Activated T-cell treated with anti-CD3 and anti-CD28 coated beads for 24 hours (primary cell): ENCODE measurements at places on chromosomes 4 and X.

GRCh38 chr4:144687466-144687865 is 41.5 kb downstream of the HHIP start:
- DNase-seq: no peak

DNA sequence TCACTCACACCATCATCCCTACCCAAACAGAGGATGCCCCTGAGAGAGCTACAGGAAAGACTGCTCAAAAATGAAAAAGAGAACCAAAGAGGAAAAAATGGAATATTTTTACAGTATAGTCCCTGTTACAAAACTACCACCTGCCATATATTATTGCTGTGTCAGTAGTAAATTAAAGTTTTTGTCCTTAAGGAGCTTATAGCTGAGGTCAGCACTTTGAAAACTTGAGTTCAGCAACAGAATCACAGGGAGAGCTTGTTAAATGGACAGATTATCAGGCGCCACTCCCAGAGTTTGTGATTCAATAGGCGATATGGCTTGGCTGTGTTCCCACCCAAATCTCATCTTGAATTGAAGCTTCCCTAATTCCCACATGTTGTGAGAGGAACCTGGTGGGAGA is 71.9 kb upstream of the FAM9A start:
- no peak for DNase-seq

- no peak for DNase-seq
These were observed 193.3 kb upstream of the FAM9B start for GRCh38 chrX:9227276-9227675.

- DNase-seq: no peak
These were observed 1132.2 kb downstream of the FAT4 start for GRCh38 chr4:126446917-126447316.

DNA sequence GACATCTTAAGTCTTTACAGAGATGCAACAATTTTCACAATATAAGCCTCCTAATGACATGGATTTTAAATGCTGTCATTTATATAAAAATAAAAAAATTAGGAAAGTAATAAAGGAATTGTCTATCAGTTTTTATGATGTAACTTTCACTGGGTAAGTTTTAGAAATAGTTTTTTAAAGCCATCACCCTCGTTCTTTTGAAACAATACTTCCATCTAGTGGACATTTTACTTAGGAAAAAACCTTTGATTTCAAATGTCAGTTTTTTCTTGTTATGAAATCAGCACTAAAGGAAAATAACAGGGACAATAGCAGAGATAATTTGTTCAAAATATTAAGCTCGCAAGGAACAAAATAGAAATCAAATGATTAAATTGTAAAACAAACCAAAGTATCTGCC is 24.3 kb upstream of the NDNF start:
- no peak for DNase-seq

DNA sequence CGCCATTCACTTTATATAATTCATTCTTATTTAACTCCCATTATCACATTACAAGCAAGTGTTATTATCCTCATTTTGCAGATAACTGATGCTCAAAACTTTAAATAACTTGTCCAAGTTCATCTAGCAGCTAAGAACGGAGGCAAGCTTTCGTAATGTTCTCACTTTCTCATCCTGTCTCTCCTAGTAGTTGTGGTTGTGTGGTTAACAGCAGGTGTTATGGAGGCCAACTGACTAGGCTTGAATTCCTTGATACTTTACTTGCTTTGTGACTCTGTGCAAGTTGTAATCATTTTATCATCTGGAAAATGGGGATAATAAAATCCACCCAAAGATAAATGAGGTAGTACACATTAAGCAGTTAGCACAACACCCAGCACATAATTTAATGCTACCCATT is 109.9 kb upstream of the PTPN13 start:
- DNase-seq: no peak

- no peak for DNase-seq
These were observed 114.3 kb upstream of the CPEB2 start for GRCh38 chr4:14887842-14888433.

- peak; percentile 7 for DNase-seq
These were observed 600 bp downstream of the BEX4 start for GRCh38 chrX:103215425-103215991.

- no peak for DNase-seq
These were observed 155.0 kb downstream of the SLC7A11 start for GRCh38 chr4:138087066-138087719.

DNA sequence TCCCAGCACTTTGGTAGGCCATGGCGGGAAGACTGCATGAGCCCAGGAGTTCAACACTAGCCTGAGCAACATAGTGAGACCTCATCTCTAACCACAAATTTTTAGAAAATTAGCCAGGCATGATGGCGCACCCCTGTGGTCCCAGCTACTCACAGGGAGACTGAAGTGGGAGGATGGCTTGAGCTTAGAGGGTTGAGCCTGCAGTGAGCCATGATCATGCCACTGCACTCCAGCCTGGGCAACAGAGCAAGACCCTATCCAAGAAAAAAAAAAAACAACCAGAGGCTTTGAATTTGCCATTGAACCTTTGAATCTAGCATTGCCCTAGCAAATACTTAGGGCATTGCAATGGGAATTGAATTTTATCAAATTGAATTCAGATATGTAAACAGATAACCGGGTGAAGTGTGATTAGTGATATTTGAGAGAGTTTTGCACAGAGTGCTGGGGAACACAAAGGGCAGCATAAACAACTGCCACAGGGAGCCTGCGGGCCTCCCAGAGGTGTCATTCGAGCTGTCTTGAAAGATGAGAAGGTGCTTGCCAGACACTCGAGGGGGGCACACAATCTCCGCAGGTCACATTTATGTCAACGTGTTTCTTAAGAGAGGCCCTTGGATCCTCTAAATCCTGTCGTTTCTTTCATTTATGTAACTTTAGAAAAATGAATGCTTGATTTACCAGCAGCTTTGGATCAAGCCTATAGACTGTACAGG is 200.3 kb downstream of the AASDH start:
- DNase-seq: no peak

DNA sequence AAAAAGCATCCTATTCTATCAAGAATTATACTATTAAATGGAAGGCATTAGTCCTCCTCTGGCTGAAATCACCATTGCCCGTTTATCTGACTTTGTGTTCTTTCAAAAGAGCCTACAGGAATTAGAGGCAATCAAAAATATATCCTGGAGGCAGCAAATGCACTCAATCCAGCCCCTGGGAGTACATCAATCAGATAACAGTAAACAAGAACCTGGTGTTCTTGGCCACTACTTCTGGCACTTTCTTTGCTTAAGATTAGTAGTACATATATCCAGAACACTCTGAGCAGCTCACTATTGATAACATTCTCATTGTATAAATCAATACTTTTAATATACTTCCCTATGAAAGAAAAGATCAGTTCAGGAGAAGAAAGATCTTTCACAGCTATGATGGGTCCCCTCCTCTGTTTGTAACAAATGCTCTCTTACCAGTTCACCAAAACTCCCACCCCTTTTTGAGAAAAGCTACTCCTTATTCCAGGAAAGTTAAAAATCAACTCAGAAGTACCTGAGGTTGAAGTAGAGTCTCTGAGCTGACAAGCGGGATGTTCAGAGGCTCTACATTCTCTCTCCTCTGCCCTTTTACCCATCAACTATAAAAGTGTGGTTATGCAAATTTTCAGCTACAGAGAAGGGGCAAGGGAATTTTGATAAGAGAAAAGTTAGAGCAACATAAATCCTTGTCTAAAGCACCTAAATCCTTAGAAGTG is 176.0 kb downstream of the COX18 start:
- DNase-seq: no peak

- no peak for DNase-seq
These were observed 170.5 kb downstream of the CDS1 start for GRCh38 chr4:84753321-84753972.

- DNase-seq: no peak
These were observed 313.1 kb upstream of the TACR3 start for GRCh38 chr4:104032896-104033295.

GRCh38 chrX:129525162-129525561 is 1.9 kb upstream of the SMARCA1 start:
- DNase-seq: no peak

DNA sequence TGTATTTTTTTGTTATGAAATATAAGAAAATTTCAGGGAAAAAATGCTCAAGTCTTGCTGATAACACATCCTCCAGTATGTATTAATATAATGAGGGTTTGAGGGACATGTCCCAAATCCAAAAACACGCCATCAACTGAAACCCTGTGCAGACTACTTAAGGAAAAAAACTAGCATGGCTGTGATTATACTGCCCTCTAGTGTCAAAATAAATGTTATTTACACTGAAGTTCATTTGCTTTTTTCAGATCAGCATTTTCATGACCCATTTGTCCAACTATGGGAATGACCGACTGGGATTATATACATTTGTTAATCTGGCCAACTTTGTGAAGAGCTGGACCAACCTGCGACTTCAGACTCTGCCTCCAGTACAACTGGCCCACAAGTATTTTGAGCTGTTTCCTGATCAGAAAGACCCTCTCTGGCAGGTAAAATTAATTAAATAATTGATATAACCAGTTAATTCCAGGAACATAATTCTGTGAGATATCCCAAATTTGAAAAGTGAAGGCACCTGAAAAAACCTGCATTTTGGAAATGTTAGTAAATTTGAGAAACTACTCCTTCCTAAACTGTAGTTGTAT is 128.5 kb downstream of the PRSS12 start:
- DNase-seq: no peak

DNA sequence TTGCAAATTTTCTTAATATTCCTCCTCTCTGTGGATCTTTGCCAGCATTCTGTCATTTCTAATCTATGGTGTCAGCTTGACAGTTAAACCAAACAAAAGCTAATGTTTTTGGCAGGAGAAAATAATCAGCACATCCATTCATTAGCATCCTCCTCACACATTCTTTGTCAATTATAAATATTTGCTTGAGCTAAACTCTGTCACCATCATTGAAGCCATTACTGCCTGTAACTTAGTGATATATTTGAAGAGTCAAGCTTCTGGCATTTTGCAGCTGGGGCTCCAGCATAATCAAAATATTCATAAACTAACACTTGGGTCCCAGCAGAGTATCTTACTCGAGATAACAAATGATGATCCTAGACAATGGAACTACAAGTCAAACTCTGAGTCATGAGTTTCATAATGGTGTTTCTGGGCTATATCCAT is 126.1 kb downstream of the EIF4E start:
- DNase-seq: no peak

DNA sequence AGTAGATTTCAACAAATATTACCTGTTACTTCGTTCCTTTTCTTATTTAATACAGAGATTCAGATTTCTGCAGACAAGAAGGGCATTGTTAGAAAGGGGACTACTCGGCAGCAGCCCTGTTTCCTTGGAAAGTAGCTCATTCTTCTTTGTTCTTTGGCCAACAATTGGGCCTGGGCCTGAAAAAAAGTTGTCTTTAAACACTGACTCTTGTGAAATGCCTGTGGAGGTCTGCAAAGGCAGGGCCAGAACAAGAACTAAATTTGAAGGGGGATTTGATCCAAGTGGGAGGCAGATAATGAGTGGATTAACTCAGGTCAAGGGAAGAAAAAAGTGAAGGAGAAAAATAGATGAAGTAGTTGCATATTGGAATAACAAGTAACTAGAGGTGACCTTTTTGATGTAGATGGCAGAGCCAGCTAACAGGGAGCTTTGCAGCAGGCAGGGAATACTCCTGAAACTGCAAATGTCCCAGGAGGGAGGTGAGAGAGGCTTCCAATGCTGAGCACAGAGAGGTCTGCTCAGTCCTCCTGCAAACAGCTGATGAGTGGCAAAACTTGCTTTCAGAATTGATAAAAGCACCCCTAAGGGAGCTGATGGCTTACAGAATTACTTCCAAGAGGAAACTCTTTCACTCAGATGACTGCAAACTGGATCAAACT is 393.2 kb upstream of the HS3ST1 start:
- no peak for DNase-seq

- DNase-seq: no peak
These were observed 142.7 kb upstream of the NALF2 start for GRCh38 chrX:69361311-69361845.

DNA sequence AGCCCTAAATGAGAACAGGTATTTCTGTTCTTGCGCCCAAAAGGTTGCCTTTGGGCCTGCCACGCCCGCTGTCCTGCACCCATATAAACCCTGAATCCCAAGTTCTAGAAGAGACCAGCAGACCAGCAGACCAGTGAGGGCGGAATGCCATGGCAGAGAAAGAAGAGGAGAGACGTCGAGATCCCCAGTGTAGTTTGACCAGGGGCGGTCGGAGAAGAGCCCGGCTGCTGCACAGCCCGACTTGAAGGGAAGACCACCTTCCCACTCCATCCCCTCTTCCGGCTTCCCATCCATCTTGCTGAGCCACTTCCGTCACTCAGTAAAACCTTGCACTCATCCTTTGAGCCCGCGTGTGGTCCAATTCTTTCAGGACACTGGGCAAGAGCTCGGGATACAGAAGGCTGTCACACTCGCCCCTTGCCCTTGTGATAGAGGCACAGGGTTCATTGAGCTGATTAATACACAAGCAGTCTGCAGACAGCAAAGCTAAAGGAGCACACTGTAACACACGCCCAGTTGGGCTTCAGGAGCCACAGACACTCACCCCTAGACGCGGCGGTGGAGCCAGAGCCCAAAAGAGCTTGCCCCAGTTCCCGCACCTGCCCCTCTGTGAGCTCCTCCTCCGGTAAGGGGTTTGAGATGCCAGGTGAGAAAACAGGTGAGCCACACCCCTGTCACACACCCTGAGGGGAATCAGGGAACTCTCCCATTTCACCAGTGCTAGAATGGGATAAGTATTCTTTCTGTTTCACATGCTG is 230.8 kb downstream of the PCDH10 start:
- DNase-seq: no peak

DNA sequence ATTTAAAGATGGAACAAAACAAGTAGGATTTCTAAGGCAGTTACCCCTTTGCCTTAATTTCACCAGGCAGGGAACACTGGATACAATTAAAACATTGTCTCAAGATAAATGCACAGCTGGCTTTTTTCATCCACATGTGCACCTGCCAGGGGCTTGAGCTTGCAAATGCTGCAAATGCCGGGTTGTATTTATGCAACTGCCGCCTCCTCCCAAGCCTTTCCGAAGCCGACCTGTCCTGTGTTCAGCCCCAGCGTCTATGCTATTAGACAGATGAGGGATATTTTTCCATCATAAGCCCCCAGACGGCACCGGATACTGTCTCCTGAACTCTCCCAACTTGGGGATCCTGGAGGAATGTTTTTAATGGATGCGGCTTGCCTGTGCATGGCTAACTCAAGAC is 251.6 kb downstream of the CRLF2 start:
- no peak for DNase-seq

- no peak for DNase-seq
These were observed 42.4 kb downstream of the PTTG2 start for GRCh38 chr4:38002451-38003071.

GRCh38 chr4:123568936-123569335 is 172.3 kb downstream of the SPRY1 start:
- no peak for DNase-seq

DNA sequence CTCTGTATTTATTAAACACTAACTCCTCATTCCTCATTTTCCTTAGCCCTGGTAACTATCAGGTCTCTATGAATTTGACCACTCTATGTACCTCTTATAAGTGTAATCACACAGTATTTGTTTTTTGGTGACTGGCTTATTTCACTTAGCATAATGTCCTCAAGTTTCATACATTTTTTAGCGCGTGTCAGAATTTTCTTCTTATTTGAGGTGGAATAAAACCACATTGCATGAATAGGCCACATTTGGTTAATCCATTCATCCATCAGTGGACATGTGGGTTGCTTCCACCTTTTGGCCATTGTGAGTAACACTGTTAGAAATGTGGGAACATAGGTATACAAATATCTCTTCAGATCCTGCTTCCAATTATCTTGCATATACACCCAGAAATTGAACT is 341.2 kb upstream of the BOD1L1 start:
- no peak for DNase-seq

GRCh38 chr4:150240011-150240410 is 161.8 kb downstream of the DCLK2 start:
- no peak for DNase-seq
